Endothelial cell of umbilical vein (primary cell): ENCODE measurements at places on chromosomes 12 and 14.

GRCh38 chr14:34420547-34421150 is 41.4 kb downstream of the SPTSSA start:
- DNase-seq: no peak

- DNase-seq: peak; percentile 37
Observed at GRCh38 chr12:28089338-28089737, 100.9 kb upstream of the CCDC91 start.

DNA sequence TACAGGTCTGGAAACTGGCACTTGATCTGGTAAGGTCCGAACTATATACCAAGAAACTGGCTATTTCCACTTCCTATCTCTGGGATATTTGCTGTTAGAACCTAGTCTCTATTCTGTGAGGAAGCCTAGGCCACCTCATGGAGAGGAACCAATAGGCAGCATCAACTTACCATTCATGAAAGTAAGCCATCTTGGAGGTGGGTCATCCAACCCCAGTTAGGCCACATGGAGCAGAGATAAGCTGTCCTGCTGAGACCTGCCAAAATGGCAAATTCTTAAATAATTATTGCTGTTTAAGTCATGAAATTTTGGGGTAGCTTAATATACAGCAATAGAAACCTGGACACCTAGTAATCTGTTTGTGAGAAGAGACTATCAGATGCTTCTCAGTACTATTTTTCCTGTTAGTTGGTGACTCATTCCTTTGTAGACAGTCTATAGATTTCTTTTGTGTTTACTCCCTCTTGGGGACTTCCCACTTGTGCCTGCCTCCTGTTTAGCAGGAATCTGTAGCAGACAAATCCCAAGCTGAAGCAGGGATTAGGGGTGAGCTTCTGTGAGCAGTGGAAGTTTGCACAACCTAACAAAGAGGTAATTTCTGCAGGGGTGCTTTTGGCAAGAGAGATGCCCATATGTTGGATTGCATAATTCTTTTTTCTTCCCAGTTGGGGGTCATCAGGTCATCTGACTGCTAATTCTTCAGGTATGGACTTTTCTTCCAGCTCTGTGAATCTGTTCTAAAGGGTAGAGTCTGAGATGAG is 136.8 kb downstream of the IGF1 start:
- DNase-seq: peak; percentile 12

DNA sequence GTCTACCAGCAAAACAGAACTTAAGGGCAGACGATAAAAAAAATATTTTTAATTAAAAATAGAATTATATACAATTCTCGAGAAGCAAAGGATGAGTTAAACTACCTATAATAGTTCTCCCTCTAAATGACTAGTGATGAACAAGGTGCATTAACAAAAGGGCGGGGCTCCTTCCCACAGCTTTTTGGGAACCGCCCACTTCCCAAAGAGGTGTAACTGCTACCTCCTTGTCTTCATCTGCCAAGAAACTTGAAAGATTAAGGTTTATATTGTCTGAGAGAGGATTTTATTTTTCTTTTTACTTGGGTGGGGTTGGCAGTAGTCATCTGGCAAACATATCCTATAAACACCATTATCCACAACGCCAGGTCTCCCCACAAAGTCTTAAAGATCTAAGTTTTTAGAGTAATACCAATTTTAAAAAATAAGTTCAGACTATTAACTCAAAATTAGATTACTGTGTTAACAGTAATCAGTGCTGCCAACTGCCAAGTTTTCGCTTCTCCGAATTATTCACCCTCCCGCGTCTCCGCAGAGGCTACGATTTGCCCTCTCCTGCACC is 938 bp downstream of the RALGAPA1 start:
- no peak for DNase-seq

GRCh38 chr14:100067971-100068959 is 3.0 kb downstream of the EVL start:
- DNase-seq: peak; percentile 45

- DNase-seq: peak; percentile 96
Observed at GRCh38 chr12:122888232-122888752, 7.6 kb downstream of the VPS37B start.

- DNase-seq: no peak
Observed at GRCh38 chr12:32170437-32170998, 63.9 kb downstream of the BICD1 start.

DNA sequence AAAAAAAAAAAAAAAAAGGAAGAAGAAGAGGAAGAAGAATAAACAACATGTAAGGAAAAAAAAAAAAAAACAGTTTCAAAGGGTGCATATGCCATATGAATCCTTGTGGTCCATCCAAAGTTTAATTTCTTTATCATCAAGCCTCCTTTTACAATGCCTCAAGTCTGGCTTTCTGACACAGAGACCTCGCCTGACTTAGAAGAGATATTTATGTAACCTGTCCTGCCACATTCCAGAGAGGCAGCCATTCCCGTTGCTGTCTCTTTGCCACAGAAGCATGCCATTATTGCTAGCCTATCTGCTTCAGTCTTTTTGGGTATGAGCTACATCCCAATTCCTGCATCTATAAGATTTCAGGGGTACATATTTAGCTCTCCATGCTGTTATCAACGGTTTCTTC is 596.7 kb upstream of the ATP2B1 start:
- no peak for DNase-seq

- DNase-seq: no peak
Observed at GRCh38 chr12:124305776-124306685, 11.1 kb downstream of the RFLNA start.

- DNase-seq: peak; percentile 89
Observed at GRCh38 chr12:6182279-6182898, 17.8 kb upstream of the CD9 start.

DNA sequence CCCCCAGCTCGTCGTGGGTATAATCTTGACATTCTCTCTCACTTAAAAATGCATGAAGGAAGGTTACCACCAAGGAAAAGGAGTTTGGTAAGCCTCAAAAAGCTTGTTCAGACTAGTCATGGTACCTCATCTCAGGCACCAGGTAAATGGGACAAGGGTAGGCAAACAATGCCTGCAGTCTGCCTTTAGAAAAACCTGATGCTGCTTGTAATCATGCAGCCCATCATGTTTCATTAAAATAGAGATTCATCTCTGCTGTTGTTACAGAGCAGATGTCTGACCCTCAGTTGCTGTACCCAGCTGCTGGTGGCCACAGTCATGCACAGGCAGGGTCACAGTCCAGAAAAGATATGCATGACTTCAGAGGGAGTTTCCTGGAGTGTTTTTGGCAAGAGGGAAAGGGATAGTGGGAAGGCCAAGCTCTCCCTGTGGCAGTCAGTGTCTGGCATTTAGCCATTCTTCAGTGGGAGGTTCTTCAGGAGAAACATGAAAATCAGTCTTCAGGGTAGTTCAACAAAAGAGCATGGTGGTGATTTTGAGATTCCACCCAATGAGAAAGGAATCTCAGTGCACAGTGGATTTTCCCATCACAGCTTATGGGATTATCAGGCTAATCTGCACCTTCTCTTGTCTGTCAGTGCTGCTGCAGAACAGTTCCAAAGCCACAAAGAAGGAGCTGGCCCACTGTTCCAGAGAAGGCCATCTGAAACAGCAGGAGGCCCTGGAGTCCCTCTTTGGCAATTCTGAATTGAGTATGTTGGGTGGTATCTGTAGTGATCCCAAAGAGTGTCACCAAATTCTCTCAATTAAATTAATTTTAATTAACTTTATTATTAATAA is 202.7 kb upstream of the FRMD6 start:
- DNase-seq: peak; percentile 66

DNA sequence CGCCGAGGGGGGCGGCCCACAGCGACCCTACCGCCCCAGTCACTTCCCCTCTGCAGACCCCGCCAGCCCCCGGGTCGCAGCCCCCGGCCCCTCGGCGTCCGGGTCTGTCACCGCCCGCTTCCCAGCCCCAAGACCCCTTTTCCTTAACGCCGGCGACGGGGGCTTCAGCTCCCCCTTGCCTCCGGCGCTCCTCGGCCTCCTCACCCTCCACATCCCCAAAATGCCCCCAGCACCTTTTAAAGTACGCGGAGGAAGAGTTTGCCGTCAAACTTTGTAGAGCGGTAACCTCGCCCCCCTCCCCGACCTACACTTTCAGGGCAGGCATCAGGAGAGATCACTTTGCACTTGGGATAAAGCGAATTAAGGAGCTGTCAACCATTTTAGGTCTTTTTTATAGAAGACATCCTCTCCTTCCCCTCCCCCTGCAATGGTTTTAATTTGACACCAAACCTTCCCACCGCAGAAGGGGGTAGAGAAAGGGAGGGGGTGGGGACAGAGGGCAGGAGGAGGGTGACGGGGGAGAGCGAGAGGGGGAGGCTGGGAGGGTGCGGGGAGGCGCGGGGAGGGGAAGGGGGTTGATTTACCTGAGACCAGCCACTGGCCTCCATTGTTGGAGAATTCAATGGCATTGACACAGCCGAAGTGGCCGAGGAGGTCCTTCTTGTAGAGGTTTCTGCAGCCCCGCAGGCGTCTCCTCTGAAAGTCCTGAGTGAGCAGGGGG is 578 bp downstream of the DCAF5 start:
- DNase-seq: peak; percentile 40

- DNase-seq: no peak
Observed at GRCh38 chr12:67714648-67715047, 66.1 kb downstream of the DYRK2 start.

GRCh38 chr14:98695809-98696208 is 576.2 kb downstream of the BCL11B start:
- DNase-seq: no peak

DNA sequence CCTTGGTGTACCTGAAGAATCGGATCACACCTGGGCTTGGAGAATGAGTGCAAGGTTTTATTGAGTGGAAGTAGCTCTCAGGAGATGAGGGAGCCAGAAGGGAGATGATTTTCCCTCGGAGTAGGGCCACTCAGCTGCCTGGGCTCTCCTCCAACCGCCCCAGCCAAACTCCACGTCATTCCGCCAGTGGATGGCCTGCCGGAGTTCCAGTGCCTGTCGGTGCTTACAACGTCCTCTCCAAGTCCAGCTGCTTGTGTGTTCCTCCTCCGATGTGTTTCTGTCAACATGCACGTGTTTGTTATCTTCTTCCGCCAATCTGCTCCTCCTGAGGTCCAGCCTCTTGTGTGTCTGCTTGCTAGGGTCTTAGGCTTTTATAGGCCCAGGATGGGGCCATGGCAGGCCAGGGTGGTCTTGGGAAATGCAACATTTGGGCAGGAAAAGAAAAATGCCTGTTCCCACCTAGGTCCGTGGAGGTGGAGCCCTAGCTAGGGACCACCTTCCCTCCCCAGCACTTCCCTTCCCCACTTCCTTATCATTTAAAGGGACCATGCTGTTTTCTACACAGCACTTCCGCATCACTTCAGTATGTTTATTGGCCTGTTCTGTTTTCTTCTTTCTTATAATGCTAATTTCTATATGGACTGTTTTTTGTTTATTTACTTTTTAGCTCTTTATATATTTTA is 343.2 kb downstream of the PDZRN4 start:
- no peak for DNase-seq

GRCh38 chr14:69582212-69582611 is 7.5 kb upstream of the CCDC177 start:
- DNase-seq: no peak

- DNase-seq: peak; percentile 21
Observed at GRCh38 chr14:103724116-103724515, 8.5 kb downstream of the ZFYVE21 start.

DNA sequence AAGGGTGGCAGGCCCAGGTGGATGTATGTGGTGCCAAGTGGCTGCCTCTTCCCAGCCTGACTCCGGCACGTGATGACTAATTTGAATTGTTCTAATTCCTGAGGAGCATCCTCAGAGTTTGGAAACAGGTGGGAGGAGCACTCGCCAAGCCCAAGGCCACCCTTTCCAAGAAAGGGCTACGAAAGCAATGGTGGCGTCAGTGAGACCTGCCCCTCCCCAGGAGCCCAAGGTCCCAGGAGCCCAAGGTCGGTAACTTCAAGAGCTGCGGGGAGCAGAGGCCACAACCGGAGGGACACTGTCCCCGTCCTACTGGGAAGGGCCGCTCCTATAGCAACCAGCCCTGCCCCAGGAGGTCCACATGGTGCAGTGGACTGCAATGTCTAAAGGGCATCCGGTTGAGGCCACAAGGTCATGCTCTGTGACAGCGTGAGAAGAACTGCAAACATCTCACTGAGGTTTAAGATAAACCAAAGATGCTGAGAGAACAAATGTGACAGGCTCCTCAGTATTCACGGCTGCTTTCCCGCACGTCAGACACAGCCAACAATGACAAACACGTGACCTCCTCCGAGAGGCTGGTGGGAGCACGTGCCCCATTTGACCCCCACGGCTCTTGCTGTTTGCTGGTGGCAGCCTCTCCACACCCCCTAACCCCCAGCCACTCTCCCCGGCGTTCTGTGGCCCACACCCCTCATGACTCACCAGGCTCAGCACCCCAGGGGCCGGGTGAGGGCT is 79.6 kb downstream of the ITPK1 start:
- DNase-seq: no peak

- DNase-seq: no peak
Observed at GRCh38 chr12:13452955-13453570, 256.5 kb downstream of the EMP1 start.

DNA sequence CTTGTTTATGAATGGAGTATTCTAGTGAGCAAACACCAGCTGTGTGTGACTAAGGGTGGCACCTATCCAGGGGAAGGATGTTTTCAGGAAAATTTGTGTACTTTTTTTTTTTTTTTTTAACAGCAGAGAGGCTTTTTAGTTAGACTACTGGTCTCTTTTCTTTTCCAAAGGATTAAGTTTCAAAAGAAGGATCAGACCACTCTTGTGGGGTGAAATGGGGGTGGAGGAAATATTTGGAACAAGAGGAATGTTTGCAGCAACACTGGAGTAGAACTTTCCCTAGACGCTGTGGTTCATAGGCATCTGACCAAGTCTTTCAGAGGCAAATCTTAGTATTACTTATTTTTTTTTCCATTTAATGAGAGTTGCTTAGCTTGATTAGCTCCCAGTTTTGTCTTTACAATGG is 21.1 kb downstream of the NUBPL start:
- peak; percentile 28 for DNase-seq

DNA sequence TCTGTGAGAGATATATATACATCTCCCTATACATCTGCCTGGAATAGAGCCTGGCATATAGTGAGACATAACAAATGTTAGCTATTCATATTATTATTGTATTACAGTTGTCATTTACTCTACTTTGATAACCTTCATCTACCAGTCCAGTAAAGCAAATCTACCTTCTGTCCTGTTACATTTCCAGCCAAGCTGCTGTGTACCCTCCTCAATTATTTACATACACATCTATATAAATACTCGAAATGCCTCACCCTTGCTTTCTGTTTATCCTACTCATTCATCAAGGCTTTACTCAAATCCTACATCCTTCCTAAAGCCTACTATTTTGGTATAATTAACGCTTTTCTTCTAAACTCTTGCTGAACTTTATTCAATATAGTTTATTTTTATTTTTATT is 8.7 kb downstream of the ZBTB1 start:
- no peak for DNase-seq
